Left lobe of liver (tissue), 2 donors: ENCODE measurements at places on chromosomes 4 and X. TPM values are rescaled to one million over a fixed set of nuclear protein-coding genes. Genes with fewer than 3 reads are reported as not detected.

MGAT4D gene
- not detected for total RNA-seq

- no peak for DNase-seq
Observed at GRCh38 chrX:31258166-31258565, 186.3 kb upstream of the FTHL17 start.

- DNase-seq = no peak
Observed at GRCh38 chr4:159111416-159111815, 8.5 kb downstream of the RAPGEF2 start.

NAP1L3 gene
- total RNA-seq = 0.30 TPM

DNA sequence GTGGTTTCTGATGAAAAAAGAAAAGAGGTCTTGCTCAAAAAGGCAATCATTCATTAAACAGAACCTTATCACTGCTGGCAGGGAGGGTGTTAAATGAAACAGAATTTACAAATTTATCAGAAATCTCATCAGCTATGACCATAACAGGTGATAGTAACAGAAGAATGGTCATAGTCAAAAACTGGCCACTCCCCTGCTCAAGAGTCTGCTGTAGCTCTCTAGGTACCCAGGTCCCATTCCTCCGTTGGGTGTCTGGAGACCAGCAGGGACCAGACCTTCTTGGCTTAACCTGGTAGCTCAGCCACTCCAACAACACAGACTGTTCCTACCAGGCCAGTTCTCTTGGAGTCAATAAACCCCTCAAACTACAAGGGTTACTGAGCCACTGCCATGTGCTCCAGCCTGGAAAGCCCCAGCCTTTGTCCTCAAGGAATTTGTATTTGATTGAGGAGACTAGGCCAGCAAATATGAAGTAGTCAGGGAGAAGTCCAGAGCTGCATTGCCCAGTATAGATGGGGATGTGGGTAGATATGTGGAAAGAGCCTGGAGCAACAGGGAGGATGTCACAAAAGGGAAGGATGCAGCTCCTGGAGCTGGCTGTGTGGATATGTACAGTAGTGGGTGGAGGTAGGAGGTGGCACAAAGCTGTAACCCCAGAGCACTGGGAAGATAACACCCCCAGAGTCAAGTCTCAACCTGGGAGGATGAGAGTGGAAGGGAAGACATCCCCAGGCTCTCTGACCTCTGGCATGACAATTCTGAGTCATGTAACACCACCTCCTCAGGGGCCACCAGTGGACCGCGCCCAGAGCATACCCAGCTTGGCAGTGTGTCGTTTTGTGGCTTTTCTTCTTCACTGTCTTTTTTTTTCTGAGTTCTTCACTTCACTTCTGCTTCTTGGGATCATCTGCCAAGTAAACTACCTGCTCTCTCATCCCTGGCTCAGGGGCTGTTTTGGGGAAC is 21.9 kb downstream of the RASL11B start:
- no peak for DNase-seq

- DNase-seq = no peak
Observed at GRCh38 chr4:123116412-123116811, 194.0 kb upstream of the NUDT6 start.

GRCh38 chrX:8237718-8238117 is 66.7 kb upstream of the VCX2 start:
- no peak for DNase-seq

UGT2B10 gene
- 290 TPM for total RNA-seq

DNA sequence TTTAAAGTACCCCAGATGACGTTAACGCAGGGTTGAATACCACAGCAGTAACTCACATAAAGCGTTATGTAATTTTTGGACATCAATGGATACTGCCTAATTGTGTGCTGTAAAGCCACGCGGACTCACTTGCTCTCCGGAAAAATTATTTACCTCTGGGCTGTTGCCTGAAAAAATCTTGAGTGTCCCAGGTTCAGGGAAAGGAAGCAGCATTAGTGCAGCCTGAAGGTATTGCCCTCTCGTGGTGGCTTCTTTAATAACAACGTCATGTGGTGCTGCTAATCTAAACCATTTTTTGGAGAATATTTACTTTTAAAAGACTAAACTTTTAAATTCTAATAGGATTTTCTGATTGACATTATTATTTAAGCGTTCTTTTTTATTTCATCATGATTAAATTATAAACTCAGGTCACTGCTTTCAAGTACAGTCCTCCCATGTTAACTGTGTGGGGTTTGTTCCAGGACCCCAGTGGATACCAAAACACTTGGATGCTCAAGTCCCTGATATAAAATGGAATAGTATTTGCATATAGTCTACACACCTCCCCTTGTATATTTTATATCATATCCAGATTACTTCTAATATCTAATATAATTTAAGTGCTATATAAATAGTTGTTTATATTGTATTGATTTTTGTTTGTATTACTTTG is 384.8 kb downstream of the FAM133A start:
- no peak for DNase-seq

DNA sequence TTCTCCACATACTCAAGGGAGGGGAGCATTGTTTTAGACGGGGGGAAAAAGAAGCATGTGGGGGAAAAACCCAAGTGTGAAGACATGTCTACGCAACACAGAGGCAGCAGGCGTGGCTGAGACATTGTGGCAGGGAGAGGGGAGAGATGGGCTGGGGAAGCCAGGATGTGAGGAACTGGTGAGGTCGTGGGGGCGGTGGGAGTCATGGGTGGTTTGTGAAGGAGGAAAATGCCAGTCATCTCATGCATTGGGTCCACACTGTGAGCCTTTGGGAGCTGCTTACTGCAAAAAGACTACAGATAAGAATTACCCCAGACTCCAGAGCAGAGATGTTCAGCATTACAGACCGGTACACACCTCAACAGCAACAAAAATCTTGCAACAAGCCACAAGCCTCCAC is 2.1 kb downstream of the JAKMIP1 start:
- no peak for DNase-seq

- DNase-seq = no peak
Observed at GRCh38 chrX:118864063-118864635, 40.5 kb downstream of the ZCCHC12 start.

GRCh38 chr4:139208404-139208945 is 31.5 kb upstream of the ELF2 start:
- DNase-seq = no peak

GAGE12D gene
- total RNA-seq = not detected
